Aorta (tissue), 5 donors: ENCODE measurements at places on chromosomes 2 and 18. TPM values are rescaled to one million over a fixed set of nuclear protein-coding genes. Genes with fewer than 3 reads are reported as not detected.
A peak's percentile ranks its signal among the peaks of the same experiment; 100 is the strongest.

GRCh38 chr18:68233018-68233417 lies 481.9 kb downstream of the TMX3 start:
- no peak for DNase-seq

DNA sequence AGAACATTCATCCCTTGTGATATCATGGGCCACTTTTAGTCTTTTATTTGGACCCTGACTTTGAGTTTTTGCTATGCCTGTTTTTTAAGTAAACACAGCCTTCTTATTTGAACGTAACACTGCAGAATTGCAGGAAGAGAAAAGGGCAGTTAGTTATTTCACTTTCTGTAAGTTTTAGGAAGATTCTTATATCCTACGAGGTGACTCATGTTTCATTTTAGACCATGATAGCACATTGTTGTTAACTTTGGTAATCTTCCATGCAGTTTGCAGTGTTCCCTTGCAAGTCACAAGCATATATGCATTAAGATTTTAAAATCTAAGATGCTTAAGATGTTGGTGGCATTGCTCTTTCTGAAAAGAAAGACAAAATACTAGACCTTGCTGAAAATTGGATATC lies 128.6 kb upstream of the EPC2 start:
- DNase-seq: no peak

- no peak for DNase-seq
Observed at GRCh38 chr18:22332590-22332989, 85.1 kb downstream of the CTAGE1 start.

DNA sequence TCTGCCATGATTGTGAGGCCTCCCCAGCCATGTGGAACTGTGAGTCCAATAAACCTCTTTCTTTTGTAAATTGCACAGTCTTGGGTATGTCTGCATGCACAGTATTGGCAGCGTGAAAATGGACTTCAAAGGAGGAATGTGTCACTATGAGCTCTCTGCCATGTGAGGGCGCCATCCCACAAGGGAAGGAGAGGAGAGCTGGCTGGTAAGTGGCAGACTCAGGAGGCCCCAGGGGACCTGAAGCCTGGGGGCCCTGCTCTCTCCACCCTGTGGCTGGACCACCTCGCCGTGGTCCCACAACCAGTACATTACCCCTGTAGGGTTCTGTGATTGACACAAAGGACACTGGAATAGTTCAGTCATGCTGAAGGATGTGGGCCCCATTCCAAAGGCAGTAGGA lies 122.1 kb downstream of the RPIA start:
- no peak for DNase-seq

DNA sequence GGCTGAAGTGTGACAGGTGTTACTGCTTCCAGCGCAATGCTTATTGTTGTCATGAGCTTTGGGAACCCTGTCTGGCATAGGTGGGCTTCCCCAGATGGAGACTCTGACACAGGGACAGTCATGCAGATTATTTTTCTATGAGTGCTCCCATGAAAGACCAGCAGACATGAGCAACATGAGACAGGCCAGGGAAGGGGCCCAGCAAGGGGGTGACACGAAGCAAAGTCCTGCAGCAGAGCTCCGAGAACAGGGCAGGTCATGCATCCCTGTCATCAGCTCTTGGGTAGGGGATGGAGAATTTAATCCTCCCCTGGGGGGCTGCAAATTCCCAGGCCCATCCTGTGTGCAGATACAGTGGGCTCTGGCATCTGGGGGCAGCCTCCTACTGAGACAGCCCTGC lies 77.4 kb downstream of the CTAGE1 start:
- DNase-seq: peak; percentile 39

DNA sequence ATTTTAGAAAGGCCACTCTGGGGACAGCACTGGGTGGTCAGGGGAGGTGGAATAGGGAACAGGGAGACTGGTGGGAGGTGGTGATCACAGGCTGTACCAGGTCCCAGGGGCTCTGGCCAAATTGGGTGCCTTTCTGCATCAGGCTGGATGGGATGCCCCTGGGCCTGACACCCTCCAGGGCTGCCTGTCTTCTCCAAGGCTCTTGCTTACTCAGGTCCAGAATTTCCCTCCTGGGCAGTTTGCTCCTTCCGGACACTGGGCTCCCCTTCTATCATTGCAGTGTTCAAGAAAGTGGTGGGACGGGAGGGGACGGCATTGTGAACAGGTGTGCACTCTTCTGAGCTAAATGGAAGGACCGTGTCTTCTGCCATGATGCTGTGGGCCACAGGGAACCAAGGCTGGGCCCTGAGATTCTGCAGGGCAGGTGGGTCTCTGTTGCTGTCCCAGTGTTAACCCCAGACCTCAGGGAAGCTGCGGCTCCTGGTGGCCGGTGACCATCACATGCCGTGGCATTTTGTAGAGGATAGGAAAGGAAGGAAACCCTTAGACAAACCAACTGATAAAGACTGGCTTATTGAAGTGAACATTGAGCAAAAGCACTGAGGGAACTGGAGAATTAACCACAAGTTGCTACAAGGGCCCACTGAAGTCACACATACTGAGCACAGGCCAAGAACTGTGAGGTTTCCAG lies 93.7 kb upstream of the HS6ST1 start:
- DNase-seq: no peak

DNA sequence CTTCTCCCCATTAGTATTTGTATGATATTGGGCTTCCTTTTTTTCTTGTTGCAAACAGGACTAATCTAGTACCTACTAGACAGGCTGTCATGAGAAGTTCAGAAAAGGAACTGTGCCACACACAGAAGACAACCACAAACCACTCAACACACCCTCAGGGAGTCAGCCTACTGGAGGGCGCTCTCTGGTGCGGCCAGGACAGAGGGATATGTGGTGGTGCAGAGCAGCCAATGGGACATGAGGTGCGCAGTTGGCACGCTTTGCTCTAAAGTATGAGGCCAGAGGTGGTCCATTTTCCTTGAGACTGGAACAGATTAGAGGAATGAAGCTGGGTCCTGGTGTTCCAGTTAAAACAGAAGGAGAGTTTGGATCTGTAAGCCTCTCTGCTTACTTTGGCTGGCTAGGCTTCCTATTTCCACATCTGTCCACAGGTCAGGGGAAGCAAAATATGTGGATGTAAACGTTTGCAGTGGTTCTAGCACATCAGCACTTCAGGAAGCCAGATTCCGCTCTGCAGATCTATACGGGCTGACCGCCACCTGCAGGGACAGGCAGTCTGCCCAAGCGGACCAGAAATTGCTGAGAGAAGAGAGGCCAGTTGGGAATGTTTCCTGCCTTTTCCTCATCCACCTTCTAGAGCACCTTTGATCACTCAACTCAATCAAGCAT lies 114.1 kb downstream of the GFPT1 start:
- DNase-seq: no peak

- no peak for DNase-seq
Observed at GRCh38 chr2:17578466-17578928, 38.0 kb downstream of the VSNL1 start.

DNA sequence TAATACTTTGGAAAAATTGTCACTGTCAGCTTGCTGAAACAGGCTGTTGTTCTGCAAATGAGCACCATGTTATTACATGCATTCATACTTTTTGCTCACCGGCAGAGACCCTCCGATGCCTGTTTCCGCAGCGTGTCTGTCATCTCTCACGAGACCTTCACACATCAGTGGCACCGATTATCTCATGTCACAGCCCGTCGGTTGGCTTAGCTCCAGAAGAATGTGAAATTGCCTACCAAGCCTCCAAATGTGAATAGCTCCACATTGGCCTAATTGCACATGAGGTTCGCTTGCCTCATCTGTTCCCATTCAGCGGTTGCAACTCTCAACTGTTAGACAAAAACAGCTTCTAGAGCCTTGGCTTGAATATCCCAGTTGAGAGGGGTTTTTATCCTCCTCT lies 233.0 kb downstream of the ACTR3 start:
- DNase-seq: no peak

- no peak for DNase-seq
Observed at GRCh38 chr2:89844221-89844943, 1152.9 kb downstream of the RPIA start.

- DNase-seq: peak; percentile 32
Observed at GRCh38 chr2:9655441-9656269, 24.9 kb upstream of the YWHAQ start.

DNA sequence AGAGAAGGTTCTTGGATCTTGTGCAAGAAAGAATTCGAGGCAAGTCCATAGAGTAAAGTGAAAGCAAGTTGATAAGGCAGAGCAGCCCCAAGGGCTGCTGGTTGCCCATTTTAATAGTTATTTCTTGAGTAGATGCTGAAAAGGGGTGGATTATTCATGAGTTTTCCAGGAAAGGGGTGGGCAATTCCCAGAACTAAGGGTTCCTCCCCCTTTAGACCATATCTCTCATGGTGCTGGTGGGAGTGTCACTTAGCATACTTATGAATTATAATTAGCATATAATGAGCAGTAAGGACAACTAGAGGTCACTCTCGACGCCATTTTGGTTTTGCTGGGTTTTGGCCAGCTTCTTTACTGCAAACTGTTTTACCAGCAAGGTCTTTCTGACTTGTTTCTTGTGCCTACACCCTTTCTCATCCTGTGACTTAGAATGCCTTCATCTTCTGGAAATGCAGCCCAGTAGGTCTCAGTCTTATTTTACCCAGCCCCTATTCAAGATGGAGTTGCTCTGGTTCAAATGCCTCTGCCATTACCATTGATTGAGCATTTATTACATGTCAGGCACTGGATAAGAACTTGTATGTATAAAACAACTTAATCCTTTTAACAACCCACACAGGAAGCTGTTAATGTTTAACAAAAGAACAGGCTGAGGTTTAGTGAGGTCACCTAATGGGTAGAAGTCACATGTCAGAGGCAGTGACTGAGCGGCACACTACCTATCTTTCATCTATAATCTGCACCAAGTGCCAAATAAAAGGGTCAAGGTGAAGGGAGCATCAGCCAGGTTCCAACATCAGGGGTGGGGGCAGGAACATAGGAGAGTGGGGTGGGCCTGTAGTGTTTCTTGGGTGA lies 250.9 kb downstream of the ICOS start:
- no peak for DNase-seq

- peak; percentile 48 for DNase-seq
Observed at GRCh38 chr2:73078457-73079411, 7.2 kb upstream of the SFXN5 start.

DNA sequence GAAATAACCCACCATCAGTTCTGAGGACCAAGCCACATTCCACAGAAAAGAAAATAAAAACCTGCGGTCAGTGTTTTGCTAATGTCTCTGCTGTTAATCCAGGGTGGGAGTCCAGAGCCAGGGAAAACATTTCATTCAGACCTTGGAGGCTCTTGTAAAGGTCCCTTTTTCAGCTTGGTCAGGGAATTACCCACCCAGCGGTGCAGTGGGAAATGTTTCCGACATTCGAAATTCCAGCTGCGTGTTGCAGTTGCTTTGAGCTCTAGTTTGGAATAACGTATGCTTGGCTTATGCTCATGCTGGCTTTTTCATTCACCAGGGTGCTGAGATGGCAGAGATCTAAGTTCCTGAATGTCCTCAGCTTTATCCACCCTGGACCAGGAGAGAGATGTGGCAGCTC lies 219.1 kb downstream of the TRIB2 start:
- no peak for DNase-seq

- peak; percentile 53 for DNase-seq
Observed at GRCh38 chr2:127041259-127041970, 65.5 kb downstream of the BIN1 start.

DNA sequence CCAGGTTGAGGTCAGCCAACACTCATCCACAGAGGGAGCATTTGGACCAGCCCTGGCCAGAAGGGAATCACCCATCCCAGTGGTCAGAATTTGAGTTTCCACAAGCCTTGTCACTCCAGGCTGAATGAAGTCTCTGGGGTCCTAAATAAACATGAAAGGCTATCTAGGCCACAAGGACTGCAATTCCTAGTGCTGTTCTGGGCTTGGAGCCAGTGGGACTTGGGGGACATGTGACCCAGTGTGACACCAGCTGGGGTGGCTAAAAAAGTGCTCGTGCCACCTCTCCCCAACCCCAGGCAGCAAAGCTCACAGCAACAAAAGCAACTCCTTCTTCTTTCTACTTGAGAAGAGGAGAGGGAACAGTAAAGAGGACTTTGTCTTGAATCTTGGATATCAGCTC lies 91.7 kb downstream of the MDH1 start:
- DNase-seq: no peak

GRCh38 chr18:52000435-52000834 lies 339.6 kb upstream of the DCC start:
- no peak for DNase-seq

- DNase-seq: no peak
Observed at GRCh38 chr2:170739048-170739447, 23.9 kb downstream of the SP5 start.

DNA sequence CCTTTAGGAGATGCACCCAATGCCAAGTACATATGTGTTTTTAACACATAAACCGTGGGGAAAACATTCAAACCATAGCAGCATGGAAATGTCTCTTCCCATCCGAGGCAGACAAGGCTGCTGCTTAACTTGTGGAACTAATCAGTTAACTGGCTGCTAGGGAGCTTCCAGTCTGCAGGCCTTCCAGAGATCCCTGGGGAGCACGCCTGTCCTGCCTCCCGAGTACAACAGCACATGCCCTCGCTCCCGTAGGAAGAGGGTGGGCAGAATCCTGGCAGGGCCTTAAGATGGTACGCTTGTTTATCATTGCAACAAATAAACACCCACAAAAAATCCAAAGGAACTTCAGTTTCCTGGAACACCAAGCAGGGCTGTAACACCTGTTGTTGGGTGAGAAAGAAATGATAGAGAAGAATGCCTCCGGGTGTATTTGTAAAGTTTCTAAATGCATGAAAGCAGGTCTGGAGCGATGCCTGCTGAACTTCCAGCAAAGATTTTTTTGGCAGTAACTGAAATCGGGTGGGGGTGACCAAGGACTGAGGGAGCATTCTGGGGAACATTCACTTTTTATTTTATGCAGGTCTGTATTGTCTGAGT lies 56.2 kb downstream of the EDAR start:
- DNase-seq: no peak

DNA sequence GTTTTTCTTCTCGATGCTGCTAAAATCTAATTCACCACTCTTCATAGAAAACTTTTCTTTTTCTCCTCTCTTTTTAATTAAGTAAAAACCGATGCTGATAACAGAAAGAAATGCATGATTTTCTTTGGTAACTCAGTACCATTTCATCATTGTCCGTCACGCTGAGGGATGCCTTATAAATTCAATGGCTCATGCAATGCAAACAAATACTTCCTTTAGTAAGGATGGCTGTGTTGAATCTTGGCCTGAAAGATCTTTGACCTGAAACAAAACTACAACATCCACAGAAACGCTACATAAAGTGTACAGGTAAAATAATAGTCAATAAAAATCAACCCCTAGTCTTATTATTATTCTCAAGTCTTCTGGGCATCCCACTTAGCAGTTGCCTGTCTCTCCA lies 261.4 kb downstream of the SLC8A1 start:
- no peak for DNase-seq

GRCh38 chr2:240319221-240319854 lies 116.1 kb upstream of the GPC1 start:
- no peak for DNase-seq

GALR1 gene
- not detected for total RNA-seq

DYNC2LI1 gene
- 8.8 TPM for total RNA-seq

NETO1 gene
- not detected for total RNA-seq

TEKT4 gene
- total RNA-seq: not detected

GLI2 gene
- 18.5 TPM for total RNA-seq

PRKAG3 gene
- 1.0 TPM for total RNA-seq

GPR39 gene
- total RNA-seq: 0.42 TPM

CAPN13 gene
- not detected for total RNA-seq

STPG4 gene
- total RNA-seq: 0.90 TPM

CACNB4 gene
- 5.0 TPM for total RNA-seq
